ENCODE measurements at places on chromosomes 7 and 10.

GRCh38 chr7:133436014-133436428 is 183.1 kb downstream of the EXOC4 start:
- no peak for DNase-seq

DNA sequence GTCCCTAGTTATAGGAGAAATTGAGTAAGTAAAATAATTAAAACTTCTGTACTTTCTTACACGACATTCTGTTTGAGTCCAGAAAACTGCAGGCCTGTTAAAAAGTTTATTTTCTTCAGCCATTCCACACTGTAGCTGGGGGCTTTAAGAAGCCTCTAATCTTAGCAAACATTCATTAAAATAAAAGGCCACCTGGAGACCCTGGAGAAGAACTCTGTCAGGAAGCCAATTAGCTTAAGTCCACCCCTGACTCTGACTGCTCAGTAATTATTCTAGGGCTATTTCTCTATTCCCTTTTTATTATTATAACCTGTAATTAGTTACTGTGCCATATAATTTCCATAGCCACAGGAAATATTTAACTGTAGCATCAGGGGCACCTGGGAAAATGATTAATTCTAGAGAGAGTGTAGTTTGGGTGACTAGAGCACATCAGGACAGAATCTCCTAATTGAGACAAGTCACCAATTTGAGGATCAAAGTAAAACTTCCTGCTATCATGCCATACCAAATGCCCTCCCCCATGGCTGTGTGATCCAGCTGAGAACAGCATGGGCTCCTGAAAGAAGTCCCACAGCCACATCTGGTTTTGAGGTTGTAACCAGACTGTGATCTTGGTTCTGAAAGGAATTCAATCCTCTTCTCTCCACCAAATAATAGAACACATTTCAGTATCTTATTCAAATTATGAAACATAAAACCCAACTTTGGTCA is 1302.3 kb downstream of the XPNPEP1 start:
- no peak for DNase-seq

DNA sequence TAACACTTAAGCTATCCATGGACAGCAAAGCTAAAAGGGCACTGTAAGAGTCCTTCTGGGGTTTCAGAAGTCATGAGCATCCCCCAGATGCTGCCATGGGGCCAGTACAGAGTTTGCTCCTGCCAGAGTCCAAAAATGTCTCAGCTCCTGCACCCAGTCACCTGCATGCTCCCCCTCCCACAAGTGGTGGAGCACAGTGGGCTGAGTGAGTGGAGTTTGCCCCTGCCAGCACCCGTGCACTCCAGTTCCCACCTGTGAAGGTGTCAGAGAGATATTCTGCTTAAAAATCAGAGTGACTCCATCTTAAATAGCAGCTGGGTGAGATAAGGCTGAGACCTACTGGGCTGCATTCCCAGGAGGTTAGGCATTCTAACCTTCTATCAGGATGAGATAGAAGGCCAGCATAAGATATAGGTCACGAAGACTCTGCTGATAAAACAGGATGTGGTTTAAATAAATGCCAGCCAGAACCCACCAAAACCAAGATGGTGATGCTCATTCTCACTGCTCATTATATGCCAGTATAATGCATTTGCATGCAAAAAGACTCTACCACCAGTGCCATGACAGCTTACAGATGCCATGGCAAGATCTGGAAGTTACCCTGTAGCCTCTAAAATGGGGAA is 140.1 kb upstream of the ZNF92 start:
- no peak for DNase-seq

DNA sequence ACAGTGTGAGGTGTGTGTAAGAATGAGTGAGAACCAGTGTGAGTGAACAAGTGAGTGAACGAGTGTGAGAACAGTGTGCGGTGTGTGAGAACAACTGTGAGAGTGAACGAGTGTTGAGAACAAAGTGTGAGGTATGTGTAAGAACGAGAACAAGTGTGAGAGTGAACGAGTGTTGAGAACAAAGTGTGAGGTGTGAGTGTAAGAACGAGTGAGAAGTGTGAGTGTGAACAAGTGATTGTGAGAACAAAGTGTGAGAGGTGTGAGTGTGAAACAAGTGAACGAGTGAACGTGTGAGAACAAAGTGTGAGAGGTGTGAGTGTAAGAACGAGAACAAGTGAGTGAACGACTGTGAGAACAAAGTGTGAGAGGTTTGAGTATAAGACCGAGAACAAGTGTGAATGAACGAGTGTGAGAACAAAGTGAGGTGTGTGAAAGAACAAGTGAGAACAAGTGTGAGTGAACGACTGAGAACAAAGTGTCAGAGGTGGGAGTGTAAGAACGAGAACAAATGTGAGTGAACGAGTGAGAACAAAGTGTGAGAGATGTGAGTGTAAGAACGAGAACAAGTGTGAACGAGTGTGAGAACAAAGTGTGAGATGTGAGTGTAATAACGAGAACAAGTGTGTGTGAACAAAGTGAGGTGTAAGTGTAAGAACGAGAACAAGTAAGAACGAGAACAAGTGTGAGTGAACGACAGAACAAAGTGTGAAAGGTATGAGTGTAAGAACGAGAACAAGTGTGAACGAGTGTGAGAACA is 47.9 kb downstream of the ESYT2 start:
- no peak for DNase-seq

DNA sequence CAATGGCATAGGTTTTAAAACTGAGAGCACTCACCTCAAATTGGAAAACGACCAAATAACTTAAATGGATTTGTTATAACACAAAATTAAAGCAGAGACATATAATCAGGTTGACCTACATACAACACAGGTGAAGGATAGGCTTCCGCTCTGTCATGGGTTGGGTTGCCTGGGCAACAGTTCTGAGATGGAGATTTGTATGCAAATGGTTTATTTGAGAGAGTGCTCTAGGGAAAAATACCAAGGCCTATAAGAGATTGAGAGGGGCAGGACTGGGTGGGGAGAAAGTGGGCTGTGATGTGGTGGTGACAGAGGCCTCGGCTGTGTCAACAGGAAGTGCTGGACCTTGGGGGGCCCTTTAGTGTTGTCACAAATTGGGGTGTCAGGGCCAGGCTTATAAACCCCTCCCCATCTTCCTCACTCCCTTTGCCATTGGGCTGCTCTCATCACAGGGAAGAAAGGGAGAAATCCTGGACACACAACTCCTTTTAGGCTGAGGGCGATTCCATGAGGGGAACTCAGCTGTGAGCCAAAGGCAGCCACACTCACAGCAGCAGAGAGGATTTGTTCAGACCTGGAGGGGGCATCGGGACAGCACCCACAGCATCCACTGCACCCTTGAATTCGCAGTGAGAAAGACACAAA is 105.4 kb upstream of the LYZL1 start:
- DNase-seq = no peak
